ENCODE measurements at places on chromosomes 7 and 10. TPM values are rescaled to one million over a fixed set of nuclear protein-coding genes. Genes with fewer than 3 reads are reported as not detected.

- DNase-seq = no peak
Observed at GRCh38 chr7:105703207-105703930, 122.1 kb upstream of the EFCAB10 start.

DNA sequence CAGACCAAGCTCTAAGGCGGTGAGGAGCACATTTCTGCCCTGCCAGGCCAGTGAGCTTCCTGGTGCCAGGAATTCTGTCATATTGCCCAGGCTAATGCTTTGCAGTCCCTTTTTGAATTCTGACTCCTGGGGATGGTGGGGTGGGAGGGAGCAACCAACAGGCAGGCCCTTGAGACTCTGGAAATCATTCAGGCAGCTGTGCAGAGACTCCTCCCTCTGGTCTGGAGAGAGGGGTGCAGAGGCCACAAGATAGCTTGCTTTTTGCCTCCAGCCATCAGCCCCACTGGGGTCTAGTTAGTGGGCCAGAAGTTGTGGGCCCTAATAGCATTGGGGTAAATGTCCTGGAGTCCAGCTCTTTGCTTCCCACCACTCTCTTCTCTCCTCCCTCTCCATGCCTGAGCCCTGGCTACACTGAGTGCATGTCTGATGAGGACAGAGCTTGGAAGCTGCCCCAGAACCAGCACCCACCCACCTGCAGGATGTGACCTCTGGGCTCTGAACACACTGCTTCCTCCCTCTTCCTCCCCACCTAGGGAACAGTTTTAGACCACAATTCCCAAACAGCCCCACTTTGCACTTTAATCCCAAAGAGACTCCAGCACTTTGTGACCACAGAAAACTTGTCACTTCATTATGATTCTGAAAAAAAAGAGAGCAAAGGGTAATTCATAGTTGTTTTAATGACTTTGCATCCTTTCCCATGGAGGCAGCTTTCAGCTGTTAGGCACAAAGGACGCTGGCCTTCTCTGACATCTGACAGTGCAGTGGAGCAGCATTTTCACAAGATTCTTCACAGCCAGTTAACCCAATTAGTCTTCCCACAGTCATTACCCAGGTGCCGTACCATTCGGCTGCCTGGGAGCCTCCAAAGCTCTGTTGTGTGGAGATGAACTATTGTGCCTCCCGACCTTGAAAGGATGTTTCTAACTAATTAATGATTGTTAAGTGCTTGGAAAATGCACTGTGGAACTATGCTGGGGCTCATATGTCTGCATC is 262.5 kb downstream of the TRIL start:
- DNase-seq = no peak

DNA sequence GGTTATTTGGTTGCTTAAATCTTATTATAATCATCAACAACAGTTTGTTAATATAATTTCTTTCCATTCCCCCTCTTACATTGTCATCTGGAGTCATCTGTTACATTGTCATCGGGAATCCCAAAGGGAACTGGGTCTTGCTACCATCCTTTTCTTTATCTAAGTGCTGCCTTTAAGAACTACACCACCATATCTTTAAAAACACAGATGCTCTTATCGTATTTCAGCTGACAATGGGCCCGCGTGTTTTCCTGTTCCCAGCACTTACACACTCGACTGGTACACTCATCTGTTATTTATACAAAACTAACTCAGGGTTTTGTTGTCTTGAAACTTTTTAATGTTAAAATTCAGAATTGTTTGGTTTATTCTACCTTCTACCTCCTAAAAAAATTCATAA is 256.2 kb upstream of the MGMT start:
- DNase-seq = no peak

GRCh38 chr7:7537711-7538110 is 2.0 kb upstream of the COL28A1 start:
- DNase-seq = no peak

DNA sequence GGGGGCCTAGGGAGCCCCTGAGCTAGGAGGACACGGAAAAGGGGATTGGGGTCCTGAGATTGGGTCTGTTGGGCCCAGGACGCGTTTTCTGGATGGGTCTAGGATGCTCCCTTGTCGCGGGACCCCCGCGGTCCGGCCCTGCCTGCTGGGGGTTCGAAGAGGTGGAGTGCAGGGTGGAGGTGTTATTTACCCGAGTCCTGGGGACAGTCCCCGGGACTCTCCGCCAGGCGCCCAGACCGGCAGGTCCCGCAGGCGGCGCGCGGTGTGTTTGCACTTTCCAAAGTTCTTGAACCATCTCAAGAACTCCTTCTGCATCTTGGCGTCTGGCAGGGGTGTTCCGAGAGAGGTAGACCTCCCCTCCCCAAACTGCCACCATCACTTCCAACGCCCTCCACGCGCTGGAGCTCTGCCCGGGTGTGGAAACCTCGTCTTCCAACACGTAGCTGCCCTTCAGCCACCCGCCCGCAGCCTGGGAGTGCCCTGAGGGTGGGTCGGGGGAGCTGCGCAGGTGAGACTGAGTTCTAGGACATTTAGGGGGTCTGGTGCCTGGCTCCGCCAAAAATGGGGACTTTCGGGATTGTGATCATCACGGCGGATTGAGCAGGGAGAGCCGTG is 569 bp downstream of the CAV1 start:
- DNase-seq = peak; percentile 56

GRCh38 chr10:517241-517830 is 172.1 kb downstream of the DIP2C start:
- DNase-seq = no peak

GRCh38 chr10:28910956-28911355 is 233.6 kb downstream of the BAMBI start:
- DNase-seq = no peak

GRCh38 chr10:62853710-62854109 is 37.5 kb upstream of the EGR2 start:
- no peak for DNase-seq

DNA sequence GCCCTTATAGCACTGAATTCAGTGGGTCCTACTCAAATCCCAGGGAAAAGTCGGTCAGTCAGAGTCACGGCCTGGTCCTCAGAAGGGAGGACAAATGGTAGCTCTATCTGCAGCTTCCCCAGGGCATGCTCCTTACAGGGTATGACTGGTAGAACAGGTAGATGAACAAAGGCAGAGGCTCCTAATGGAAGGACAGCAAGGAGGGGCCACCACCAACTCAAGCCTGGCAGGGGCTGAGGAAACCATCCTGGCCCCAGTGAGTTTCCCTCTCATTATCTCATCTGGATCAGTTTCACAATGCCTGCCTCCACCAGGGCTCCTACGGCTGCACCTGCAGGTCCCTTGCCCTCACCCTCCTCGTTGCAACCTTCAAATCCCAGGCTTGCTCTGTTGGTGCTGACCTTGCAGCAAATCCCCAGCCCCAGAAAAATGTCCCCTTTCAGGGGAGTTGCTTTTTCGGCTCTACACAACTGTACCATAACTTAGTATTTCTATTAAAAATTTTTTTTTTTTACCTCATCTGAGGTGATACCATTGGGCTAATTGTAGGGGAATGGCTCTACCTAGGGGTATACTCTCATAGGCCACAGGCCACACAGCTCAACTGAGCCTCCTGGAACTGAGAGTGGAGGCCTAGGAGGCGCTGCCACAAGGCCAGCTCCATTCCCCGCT is 2.4 kb upstream of the MYO1G start:
- DNase-seq = no peak

- no peak for DNase-seq
Observed at GRCh38 chr10:62323751-62324150, 50.4 kb upstream of the ZNF365 start.

DNA sequence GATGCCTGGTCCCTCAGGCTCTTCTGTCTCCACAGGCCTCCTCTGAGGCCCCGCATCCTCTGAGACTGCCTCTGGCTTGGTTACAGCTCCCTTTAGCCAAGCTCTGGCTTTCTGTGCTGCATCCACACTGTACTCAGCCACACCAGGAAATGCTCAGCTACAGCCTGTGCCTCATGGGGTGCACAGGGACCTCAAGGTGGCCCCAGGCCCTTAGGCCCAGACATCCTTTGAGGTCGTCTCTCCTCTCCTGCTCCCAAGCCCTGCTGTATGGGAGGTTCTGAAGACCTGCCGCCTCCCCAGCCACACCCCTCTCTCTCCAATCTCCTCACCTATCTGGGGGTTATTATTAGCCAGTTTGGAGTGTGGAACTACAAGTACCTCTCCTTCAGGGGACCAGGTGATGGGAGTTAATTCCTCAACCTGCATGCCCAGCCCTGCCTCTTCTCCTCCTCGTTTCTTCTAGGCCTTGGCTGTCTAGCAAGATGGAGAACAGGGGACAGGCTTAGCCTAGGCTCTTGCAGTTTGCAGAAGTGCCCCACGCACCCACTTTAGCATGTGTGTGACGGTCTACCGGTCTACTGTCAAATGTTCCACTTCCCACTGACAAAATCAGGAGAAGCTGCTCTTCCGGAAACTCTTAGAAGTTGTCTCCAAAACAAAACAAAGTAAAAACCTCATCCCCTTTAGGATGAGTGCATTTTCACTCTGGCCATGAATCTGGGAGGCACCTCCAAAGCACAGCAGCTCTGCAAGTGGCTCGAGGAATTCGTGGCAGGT is 64.0 kb upstream of the WAC start:
- DNase-seq = no peak

DNA sequence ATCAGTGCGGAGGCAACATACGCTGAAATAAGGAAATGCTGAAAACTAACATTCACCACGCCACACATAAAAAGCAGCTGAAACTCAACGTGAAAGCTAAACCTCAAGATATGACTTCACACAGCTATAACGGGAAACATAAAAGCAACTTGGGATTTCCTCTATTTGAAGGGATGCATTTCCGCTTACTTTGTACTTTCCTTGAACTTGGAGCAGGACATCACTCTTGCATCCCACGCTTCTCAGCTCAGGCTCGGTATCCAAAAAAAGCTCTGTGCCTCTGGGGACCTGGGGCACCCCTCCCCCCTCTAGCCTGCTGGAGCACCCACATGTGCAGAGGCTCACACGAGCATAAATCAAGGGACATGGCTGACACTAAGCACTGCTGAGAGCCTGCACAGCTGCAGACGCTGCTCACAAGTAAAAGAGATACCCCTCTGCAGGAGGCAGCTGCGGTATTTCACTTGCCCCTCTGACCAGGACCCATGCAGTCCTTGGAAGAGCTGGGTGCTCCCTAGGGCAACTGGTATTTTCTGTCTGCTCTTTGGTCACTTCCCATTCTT is 34.2 kb downstream of the PARD3 start:
- no peak for DNase-seq

- peak; percentile 42 for DNase-seq
Observed at GRCh38 chr10:34249634-34250033, 565.5 kb downstream of the PARD3 start.

GRCh38 chr7:155356323-155357105 is 58.8 kb downstream of the INSIG1 start:
- DNase-seq = peak; percentile 60

The PTPRZ1 gene
- 74.2 TPM for total RNA-seq

The ADRB1 gene
- 0.13 TPM for total RNA-seq

The UNCX gene
- total RNA-seq = not detected
